ENCODE measurements at places on chromosomes 6 and 20. TPM values are rescaled to one million over a fixed set of nuclear protein-coding genes. Genes with fewer than 3 reads are reported as not detected.

The NFKBIE gene
- 37.7 TPM for total RNA-seq

The TFAP2D gene
- not detected for total RNA-seq

DNA sequence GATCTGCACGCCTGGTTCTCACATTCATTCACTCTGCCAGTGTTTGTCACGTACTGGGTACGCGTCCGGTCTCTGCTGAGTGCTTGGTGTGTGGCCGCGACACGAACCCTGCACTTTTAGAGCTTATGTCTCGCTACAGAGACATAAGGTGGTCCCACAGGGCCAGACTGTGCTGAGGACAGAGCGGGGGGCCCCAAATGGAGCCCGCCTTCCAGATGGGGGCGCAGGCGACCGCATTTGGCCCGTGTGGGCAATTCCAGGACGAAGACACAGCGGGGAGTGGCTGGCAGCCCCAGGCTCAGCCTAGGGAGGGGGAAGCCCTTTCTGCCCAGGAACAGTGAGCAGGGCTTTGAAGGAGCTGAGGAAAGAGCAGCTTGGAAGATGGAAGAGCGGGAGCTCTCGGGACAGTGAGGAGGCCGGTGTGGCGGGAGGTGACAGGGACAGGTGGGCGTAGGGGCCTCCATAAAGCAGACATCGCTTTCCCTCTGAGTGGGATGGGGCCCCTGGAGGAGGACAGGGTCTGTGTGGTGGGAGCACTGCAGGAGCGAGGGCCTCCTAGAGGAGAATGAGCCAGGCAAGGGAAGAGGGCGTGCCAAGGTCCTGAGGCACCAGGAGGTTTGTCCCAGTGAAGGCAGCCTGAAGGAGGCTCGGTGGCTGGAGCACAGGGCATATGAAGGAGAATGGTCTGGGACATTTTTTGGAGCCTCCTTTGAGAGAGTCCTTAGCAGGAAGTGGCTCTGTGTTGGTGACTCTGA, 7.8 kb upstream of the MTG2 start:
- DNase-seq = no peak

GRCh38 chr20:54711071-54711470, 235.7 kb downstream of the DOK5 start:
- DNase-seq = no peak

- DNase-seq = no peak
Measured at GRCh38 chr20:38295811-38296210, 8.1 kb upstream of the BPI start.

- DNase-seq = no peak
Measured at GRCh38 chr6:53179961-53180651, 31.5 kb upstream of the GCM1 start.

DNA sequence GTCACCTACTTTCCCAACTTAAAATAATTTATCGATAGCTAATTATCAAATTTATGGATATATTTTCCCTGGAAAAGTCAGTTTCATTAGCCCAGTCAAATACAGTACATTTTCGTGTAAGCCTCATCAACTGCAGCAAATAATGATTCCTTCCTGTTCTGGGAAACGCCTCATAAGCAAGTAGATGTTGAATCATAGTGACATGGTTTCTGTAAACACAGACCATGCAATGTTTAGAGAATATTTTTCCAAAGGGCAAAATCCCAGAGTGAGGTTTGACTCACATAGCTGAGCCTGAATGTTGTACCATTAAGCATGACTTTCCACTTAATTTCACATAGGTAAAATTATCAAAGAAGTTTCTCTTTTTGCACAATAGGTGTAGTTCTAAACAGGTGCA, 16.7 kb upstream of the VNN1 start:
- DNase-seq = no peak

DNA sequence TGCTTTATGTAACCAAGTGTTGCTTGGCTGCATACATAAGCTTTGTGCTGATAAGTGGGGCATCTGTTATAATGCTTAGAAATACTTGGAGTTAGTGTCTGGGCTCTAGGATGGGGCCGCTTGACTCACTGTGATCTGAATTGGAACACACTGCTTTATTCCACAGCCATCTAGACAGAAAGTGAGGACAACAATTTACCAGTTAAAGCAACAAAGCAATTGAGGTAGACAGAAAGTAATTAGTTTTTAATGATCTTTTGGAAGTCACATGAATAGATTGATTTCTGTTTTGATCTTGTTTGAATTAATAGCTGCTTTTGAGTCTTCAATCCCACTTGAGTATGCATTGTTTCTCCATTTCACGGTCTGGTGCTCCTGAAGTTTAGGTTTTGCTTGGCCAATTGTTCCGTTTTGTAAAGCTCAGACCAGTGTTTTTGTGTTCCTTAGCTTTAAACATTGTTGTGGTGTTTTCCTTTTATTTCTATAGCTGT, 157.5 kb downstream of the TRMT11 start:
- no peak for DNase-seq

- no peak for DNase-seq
Measured at GRCh38 chr6:50270415-50270814, 220.7 kb upstream of the DEFB112 start.
